ENCODE measurements at places on chromosomes 6 and 20. TPM values are rescaled to one million over a fixed set of nuclear protein-coding genes. Genes with fewer than 3 reads are reported as not detected.

GRCh38 chr6:129130959-129131681 lies 248.2 kb downstream of the LAMA2 start:
- no peak overlapping the region for H3K4me3 ChIP-seq
- no peak for DNase-seq
- no peaks in the 10 kb centered on the region for H3K4me1 ChIP-seq
- H3K36me3 ChIP-seq, result no peaks in the 10 kb centered on the region

DNA sequence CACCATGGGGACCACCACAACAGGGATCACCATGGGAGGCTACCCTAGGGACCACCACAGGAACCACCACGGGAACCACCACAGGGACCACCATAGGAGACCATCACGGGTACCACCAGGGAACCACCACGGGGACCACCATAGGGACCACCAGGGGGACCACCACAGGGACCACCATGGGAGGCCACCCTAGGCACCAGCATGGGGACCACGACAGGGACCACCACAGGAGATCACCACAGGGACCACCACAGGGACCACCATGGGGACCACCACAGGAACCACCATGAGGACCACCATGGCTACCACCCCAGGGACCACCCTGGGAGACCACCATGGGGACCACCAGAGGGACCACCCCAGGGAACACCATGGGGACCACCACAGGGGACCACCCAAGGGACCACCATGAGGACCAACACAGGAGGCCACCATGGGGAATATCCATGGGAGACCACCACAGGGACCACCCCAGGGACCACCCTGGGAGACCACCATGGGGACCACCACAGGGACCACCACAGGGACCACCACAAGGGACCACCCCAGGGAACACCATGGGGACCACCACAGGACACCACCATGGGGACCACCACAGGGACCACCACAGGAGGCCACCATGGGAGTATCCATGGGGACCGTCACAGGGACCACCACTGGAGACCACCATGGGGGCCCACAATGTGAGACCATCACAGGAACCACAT lies 67.6 kb upstream of the MPC1 start:
- H3K27me3 ChIP-seq, result no peaks in the 10 kb centered on the region
- no peak overlapping the region for H3K27ac ChIP-seq
- DNase-seq, result no peak
- no peak overlapping the region for H3K4me3 ChIP-seq
- H3K4me1 ChIP-seq, result no peaks in the 10 kb centered on the region

- H3K4me3 ChIP-seq, result no peak overlapping the region
- DNase-seq, result no peak
Observed at GRCh38 chr6:15763364-15763763, 100.5 kb upstream of the DTNBP1 start.

- no peaks in the 10 kb centered on the region for H3K4me1 ChIP-seq
- no peak overlapping the region for H3K27ac ChIP-seq
- no peak for DNase-seq
- no peaks in the 10 kb centered on the region for H3K27me3 ChIP-seq
- no peaks in the 10 kb centered on the region for H3K36me3 ChIP-seq
Observed at GRCh38 chr6:165684333-165684732, 21.3 kb upstream of the PDE10A start.

DNA sequence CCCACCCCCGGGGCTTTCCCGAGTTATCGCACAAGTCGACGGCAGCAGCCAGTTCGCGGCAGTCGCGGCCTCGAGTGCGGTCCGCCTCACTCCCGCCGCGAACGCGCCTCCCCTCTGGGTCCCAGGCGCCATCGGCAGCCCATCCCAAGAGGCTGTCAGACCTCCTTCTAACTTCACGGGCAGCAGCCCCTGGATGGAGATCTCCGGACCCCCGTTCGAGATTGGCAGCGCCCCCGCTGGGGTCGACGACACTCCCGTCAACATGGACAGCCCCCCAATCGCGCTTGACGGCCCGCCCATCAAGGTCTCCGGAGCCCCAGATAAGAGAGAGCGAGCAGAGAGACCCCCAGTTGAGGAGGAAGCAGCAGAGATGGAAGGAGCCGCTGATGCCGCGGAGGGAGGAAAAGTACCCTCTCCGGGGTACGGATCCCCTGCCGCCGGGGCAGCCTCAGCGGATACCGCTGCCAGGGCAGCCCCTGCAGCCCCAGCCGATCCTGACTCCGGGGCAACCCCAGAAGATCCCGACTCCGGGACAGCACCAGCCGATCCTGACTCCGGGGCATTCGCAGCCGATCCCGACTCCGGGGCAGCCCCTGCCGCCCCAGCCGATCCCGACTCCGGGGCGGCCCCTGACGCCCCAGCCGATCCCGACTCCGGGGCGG lies 1.6 kb downstream of the GNAS start:
- H3K4me3 ChIP-seq, result no peak overlapping the region
- no peak for DNase-seq
- peaks cover 13% of the 10 kb centered on the region for H3K4me1 ChIP-seq
- no peak overlapping the region for H3K27ac ChIP-seq

DNA sequence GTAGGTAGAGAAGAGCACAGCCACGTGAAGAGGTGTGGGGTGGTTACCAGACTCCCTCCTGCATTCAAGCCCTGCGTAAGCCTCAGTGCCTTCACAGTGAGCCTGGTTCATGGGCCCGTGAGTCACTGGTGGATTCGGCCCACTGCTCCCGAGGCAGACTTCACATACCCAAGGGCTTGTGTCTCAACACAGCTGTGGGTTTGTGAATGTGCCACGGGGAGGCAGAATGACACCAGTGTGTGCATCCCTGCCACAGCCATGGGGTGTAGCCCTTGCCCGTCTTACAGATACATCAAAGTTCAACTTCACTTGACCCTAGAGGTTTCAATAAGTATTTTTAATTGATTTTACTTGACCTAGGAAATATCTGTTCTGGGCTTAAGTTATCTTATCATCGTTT lies 108.5 kb downstream of the MAP3K4 start:
- H3K4me1 ChIP-seq, result peaks cover 9% of the 10 kb centered on the region
- no peaks in the 10 kb centered on the region for H3K27me3 ChIP-seq
- H3K36me3 ChIP-seq, result peaks cover 34% of the 10 kb centered on the region
- no peak for DNase-seq
- no peak overlapping the region for H3K4me3 ChIP-seq

DNA sequence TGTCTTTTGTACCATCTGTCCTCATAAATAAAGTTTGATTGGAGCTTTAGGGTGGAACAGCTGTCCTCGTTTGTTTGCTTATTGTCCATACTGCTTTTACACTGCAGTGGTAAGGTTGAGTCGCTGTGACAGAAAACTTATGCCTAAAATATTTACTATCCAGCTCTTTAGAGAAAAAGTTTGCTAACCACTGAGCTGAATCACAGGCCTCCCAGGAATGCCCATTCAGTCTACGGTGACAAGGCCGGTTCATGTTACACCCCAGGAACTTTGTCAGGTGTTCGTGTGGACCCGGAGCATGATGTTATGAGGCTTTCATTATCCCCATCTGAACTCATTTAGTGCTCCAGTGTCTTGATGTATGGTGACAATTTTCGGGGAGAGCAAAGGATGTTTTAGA lies 401.1 kb downstream of the SAMD5 start:
- H3K4me3 ChIP-seq, result no peak overlapping the region
- H3K27ac ChIP-seq, result no peak overlapping the region
- DNase-seq, result no peak
- H3K36me3 ChIP-seq, result no peaks in the 10 kb centered on the region

DNA sequence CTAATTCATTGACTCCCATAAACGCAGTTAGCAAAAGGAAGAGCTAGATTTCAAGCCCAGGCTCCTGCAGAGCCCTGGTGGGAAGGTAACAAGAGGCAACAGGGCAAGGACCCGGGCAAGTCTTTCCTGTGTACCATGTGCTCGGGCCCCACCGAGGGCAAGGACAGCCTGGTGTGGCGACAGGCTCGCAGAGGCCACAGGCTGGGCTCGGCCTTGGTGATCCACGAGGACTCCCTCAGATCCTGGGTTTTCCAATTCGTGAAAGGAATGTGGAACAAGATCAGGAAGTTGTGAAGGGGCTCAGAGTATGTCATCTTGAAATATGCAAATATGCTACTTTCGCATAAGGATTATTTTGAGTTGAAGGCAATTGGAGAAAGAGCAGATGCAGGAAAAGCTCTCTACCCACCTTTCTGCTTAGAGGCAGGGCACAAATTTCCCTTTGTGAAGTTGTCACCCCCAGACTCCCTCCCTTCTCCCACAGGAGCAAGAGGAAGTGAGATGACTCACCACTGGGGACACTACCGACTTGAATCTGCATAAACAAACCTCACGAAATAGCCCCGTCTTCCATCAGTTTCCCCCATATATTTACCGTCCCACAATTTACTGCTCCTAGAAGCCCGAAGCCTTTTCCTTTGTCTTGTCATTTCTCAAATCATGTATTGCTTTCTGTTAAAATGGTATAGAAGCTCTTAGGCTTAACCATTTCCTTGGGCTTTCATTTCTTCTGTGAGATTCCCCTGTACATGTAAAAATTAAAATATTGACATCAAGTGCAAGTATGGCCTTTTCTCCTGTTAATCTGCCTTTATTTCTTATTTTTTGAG lies 79.0 kb downstream of the PSMG4 start:
- H3K4me1 ChIP-seq, result peaks cover 10% of the 10 kb centered on the region
- no peak overlapping the region for H3K4me3 ChIP-seq
- H3K27ac ChIP-seq, result no peak overlapping the region
- no peaks in the 10 kb centered on the region for H3K36me3 ChIP-seq
- no peak for DNase-seq

GRCh38 chr6:10415617-10416480 lies 975 bp upstream of the TFAP2A start:
- H3K4me3 ChIP-seq, result no peak overlapping the region
- H3K4me1 ChIP-seq, result peaks cover 28% of the 10 kb centered on the region
- DNase-seq, result no peak
- peak overlapping the region; percentile 30 for H3K27ac ChIP-seq
- H3K27me3 ChIP-seq, result peaks cover 88% of the 10 kb centered on the region

DNA sequence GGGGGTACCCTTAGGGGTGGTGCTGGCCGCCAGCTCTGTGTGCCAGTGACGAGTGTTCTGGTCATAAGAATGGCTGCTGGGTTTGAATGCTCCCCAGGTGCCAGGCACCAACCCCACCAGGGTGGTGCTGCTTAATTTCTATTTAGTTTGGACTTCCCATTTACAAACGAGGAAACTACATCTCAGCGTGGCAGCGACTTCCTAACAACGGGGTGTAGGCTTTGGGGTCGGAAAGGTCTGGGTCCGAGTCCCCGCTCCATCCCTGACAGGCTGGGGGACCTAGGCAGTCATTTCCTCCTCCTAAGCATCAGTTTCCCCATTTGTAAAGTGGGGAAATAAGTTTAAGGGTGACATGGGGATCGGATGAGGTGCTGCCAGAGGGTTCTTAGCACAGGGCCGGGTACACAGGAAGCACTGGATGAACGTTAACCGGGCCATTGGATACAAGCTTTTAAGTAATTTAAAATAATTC lies 30.3 kb downstream of the CEBPB start:
- no peak for DNase-seq
- H3K4me1 ChIP-seq, result peaks cover 6% of the 10 kb centered on the region
- H3K27ac ChIP-seq, result no peak overlapping the region

Gene SCRT2
- not detected for total RNA-seq
